HFFc6 (cell line): ENCODE measurements at places on chromosomes 7 and 10. TPM values are rescaled to one million over a fixed set of nuclear protein-coding genes. Genes with fewer than 3 reads are reported as not detected.

The PHKG1 gene
- 0.26 and 0.68 TPM in 2 replicates for total RNA-seq

The HOXA3 gene
- total RNA-seq, result 0.33 to 0.92 TPM (median 0.48 TPM) in 3 replicates

The TRPV5 gene
- total RNA-seq, result not detected in 3 replicates

The AS3MT gene
- total RNA-seq, result 3.1 and 4.0 TPM in 2 replicates

The GRM3 gene
- not detected in 3 replicates for total RNA-seq

The ASIC3 gene
- 0.10 to 1.1 TPM (median 0.62 TPM) in 3 replicates for total RNA-seq

DNA sequence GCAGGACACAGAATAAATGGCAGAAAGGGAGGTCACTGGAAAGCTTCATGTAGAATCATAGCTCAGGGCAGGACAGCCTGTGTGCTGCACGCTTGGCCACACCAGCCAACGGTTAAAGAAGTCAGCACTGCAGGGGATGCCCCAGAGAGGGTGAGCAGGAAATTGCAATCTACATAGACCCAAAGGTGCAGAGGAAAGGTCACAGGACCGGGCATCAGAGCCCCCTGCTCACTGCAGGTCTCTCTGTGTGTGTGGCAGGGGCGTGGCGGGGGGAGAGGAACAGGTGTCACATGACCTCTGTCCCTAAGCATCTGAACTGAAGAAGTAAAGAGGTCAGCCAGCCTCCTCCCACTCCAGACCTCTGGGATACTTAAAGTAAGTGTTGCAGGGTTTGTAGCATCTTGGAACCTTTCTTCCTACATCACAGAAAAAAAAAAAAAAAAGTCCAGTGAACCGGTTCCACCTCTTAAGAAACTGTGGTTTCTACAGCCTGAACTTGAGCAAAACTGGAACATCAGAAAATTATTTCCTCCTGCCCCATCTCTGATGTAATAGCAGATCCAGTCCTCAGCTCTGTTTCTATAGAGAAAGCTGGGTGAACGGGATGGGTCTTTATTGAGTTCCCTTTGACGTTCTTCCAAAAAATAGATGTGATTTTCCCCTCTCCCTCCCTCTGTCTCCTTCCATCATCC is 64.3 kb downstream of the RGS10 start:
- H3K4me1 ChIP-seq, result peaks cover 13% of the 10 kb centered on the region
- no peak for DNase-seq
- peaks cover 47% of the 10 kb centered on the region for H3K27me3 ChIP-seq
- H3K36me3 ChIP-seq, result no peaks in the 10 kb centered on the region

- DNase-seq, result no peak
- peaks cover 73% of the 10 kb centered on the region for H3K4me1 ChIP-seq
- H3K4me3 ChIP-seq, result no peak overlapping the region
- H3K27me3 ChIP-seq, result peaks cover 2% of the 10 kb centered on the region; the same call in 1 of the 2 replicates
- no peak overlapping the region for H3K27ac ChIP-seq
These were observed 55.4 kb upstream of the IGFBP3 start for GRCh38 chr7:45976485-45976856.

DNA sequence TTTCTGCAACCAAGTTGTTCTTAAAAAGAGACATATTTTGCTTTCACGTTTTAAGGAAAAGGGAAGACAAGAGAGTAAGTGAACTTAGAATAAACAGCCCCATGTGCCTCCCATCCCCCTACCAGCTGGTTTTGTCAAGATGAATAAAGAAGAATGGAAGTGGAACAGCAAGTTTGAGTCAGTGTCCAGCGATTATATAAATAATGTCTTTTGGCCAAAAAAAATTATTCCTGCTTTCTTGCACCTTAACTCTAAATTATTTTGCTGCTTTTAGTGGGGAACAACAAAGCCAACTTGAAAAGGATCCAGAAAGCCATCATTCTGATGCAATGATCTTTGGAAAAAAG is 82.4 kb upstream of the TRIL start:
- H3K4me1 ChIP-seq, result peaks cover 4% of the 10 kb centered on the region
- H3K36me3 ChIP-seq, result no peaks in the 10 kb centered on the region
- peaks cover 2% of the 10 kb centered on the region; the same call in 1 of the 2 replicates for H3K27me3 ChIP-seq
- H3K27ac ChIP-seq, result no peak overlapping the region
- DNase-seq, result no peak

DNA sequence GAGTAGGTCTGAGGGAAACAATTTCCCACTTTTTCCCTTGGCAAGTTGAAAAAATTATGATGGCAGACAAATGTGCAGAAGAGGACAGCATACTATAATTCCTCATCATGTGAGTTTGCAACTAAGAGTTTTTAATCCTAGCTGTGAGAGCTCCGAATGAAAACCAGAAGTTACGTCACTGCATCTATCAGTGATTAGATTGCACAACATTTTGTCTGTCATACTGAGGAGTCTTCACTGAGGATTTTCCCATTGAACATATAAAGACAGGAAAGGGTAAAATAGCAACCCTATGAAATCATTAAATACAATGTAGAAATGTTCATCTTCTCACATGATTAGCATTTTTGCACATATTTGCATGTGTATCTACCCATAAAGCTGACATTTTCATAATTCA is 45.8 kb downstream of the ZNF736 start:
- peaks cover 32% of the 10 kb centered on the region for H3K36me3 ChIP-seq
- no peaks in the 10 kb centered on the region for H3K27me3 ChIP-seq
- no peak for DNase-seq
- H3K4me1 ChIP-seq, result no peaks in the 10 kb centered on the region
- no peak overlapping the region for H3K27ac ChIP-seq

DNA sequence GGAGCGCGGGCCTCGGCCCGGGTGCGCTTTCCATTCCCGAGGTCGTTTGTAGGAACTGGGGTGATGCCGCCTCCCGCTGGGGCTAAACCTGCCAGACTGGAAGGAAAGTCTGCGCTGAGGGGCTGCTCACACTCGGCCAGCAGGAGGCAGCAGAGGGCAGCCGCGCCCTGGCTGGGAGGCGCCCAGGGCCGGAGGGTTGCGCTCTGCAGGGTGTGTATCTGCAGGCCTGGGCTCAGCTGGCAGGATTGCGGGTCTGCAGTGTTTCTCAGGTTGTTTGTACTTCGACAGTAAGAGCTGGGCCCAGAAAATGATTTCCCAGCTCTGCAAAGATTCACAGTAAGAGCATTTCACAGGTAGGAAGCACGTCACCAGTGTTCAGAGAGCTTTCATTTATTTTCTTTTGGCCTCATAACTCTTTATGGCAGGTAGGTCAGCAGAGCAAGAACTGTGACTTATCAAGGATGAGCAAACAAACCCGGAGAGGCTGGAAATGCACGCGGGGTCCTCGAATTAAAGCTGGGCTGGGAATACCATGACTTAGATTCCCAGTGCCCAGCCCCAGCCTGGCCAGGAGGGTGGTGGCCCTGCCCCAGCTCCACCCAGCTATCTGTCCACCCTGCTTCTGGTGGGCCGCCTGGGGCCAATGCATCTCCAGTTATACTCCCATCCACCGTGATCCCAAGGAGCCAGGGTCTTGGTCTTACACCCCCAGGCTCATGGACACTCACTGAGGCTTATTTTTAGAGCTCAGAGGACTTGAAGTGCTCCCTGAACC is 15.2 kb upstream of the PPP2R2D start:
- peak; percentile 36 for DNase-seq
- H3K36me3 ChIP-seq, result no peaks in the 10 kb centered on the region
- peaks cover 15% of the 10 kb centered on the region for H3K27me3 ChIP-seq
- H3K4me1 ChIP-seq, result 0 out of 2 replicates have a peak, but pooled peaks cover 4% of the 10 kb centered on the region

DNA sequence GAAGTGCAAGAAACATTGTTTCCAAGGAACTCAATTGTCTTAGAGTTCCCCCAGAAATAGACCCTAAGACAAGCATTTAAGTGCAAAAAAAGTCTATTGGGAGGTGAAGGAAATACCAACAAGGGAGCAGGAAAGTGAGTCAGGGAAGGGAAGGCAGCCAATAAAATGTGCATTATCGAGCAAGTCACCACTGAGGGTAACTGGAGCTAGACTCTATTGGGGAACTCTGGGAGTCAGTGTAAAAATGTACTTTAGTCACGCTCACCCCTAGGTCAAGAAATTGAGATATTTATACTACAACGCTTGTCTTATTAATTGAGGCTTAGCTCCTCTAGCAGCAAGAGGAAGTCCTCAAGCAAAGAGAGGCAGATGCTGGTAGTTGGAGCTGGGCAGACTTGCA is 137.7 kb downstream of the RTKN2 start:
- peak overlapping the region; percentile 33; the same call in 1 of the 2 replicates for H3K4me3 ChIP-seq
- no peaks in the 10 kb centered on the region for H3K27me3 ChIP-seq
- peaks cover 59% of the 10 kb centered on the region for H3K4me1 ChIP-seq
- DNase-seq, result peak; percentile 89
- peaks cover 20% of the 10 kb centered on the region for H3K36me3 ChIP-seq
- H3K27ac ChIP-seq, result peak overlapping the region; percentile 88

DNA sequence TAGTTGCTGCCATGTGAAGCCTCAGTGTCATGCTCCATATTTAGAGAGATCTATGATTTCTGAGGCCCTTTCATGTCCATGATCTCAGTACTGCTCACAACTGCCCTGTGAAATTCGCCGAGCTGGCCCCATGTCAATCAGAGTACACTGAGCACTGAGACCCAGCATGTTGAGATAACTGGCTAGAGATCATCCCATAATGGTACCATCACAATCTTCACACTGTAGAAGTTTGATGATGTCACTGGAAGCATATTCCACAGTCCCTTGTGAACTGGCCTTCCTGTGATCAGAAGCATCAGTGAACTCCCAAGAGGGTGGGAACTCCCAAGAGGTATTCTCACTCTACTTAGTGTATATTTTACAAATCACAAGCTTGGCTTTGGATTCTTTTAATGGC is 116.0 kb downstream of the EGFR start:
- H3K27ac ChIP-seq, result peak overlapping the region; percentile 98
- DNase-seq, result no peak
- H3K4me3 ChIP-seq, result peak overlapping the region; percentile 31
- peaks cover 86% of the 10 kb centered on the region for H3K4me1 ChIP-seq
- H3K36me3 ChIP-seq, result peaks cover 24% of the 10 kb centered on the region
- H3K27me3 ChIP-seq, result peaks cover 3% of the 10 kb centered on the region

- DNase-seq, result no peak
- peaks cover 28% of the 10 kb centered on the region for H3K27me3 ChIP-seq
These were observed 38.3 kb upstream of the PDCD4 start for GRCh38 chr10:110833234-110833940.

GRCh38 chr7:4835398-4836205 is 26.2 kb downstream of the PAPOLB start:
- DNase-seq, result no peak
- H3K36me3 ChIP-seq, result no peaks in the 10 kb centered on the region
- no peaks in the 10 kb centered on the region for H3K4me1 ChIP-seq
- H3K4me3 ChIP-seq, result no peak overlapping the region

- peaks cover 8% of the 10 kb centered on the region for H3K27me3 ChIP-seq
- H3K27ac ChIP-seq, result no peak overlapping the region
- DNase-seq, result no peak
- no peak overlapping the region for H3K4me3 ChIP-seq
- peaks cover 34% of the 10 kb centered on the region for H3K36me3 ChIP-seq
- H3K4me1 ChIP-seq, result no peaks in the 10 kb centered on the region
These were observed 11.5 kb downstream of the INTS1 start for GRCh38 chr7:1492640-1493039.

DNA sequence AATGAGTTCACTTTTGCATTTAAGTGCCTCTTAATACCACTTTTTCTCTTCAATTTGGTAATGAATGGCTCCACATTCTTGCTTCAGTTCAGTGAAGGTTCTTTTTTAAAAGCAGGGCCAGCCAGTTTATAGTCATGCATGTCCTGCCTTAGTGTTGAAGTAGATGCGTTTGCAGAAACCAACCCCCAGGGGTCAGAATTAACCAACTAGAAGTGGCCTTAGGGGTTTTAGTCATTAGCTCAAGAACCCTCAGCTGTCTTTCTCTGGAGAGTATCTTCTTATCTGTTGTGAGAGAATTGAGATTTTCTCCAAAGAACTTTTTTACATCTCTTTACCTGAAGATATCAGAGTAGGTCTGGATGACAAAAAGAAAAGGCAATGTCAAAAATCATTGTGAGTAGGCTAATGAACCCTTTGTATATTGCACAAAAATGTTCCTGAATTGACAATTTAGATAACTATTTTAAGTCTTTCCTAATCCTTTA is 82.2 kb downstream of the PIK3CG start:
- H3K4me3 ChIP-seq, result no peak overlapping the region
- H3K4me1 ChIP-seq, result no peaks in the 10 kb centered on the region
- no peaks in the 10 kb centered on the region for H3K36me3 ChIP-seq
- peak; percentile 69 for DNase-seq

DNA sequence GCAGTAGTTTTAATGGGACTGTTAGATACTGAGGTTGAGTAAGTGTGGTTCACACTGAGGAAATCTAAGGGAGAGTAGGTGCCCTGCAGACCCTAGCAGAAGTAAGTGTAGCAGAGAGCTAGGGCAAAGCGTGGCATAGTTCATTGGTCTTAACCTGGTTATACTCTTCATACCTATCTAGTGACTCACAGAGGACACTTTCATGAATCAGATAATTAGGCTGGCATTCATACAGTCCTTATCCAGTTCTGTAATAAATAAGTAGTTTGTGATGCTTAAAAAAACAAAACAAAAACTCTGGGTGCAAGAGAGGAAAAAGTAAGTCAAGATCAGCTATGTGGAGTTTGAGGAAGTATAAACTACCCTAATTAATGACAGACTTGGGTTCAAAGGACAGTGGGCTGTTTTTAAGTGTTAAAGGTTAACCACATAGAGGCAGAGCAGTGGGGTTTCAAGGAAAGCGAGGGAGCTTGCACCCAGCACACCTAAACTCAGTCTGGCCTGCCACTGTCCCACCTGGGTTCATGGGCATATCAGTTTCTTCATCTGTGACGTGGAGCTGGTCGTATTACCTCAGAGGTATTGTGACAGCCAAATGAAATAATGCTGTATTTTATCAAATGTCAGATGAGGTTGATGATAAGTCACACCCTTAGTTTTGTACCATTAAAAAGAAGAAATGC is 27.1 kb downstream of the LMTK2 start:
- H3K27ac ChIP-seq, result peak overlapping the region; percentile 14; the same call in 1 of the 2 replicates
- H3K4me1 ChIP-seq, result peaks cover 35% of the 10 kb centered on the region

GRCh38 chr7:20394284-20394683 is 63.6 kb downstream of the ITGB8 start:
- no peak for DNase-seq
- H3K36me3 ChIP-seq, result no peaks in the 10 kb centered on the region
- no peak overlapping the region for H3K4me3 ChIP-seq
- H3K27me3 ChIP-seq, result no peaks in the 10 kb centered on the region
- no peak overlapping the region for H3K27ac ChIP-seq

GRCh38 chr7:69780379-69780778 is 182.1 kb downstream of the AUTS2 start:
- no peak overlapping the region for H3K27ac ChIP-seq
- no peaks in the 10 kb centered on the region; the same call in 1 of the 2 replicates for H3K27me3 ChIP-seq
- H3K4me3 ChIP-seq, result no peak overlapping the region
- H3K36me3 ChIP-seq, result no peaks in the 10 kb centered on the region
- H3K4me1 ChIP-seq, result no peaks in the 10 kb centered on the region

- no peaks in the 10 kb centered on the region for H3K4me1 ChIP-seq
- H3K36me3 ChIP-seq, result no peaks in the 10 kb centered on the region
- no peaks in the 10 kb centered on the region for H3K27me3 ChIP-seq
- DNase-seq, result no peak
- no peak overlapping the region for H3K27ac ChIP-seq
- H3K4me3 ChIP-seq, result no peak overlapping the region
These were observed 367.9 kb upstream of the MBL2 start for GRCh38 chr10:53140506-53140905.

DNA sequence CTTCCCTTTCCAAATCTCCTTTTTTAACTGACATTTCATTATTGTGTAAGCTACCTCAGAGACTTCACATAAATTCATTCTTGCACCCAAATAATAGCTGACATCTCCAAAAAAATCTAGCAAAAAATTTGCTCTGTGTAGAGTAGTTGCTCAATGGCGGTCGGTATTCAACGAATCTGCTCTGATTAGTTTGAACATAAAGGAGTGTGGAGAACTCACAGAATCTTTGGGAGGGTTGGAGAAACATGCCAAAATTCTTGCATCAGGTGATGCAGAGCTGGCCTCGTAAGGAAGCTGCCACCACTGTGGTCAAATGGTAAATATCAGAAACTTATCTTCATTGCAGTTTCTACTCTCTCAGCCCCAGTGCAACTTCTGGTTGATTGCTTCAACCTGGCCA is 201.2 kb upstream of the MDFIC start:
- no peak overlapping the region for H3K27ac ChIP-seq
- DNase-seq, result no peak
- no peaks in the 10 kb centered on the region for H3K36me3 ChIP-seq
- no peaks in the 10 kb centered on the region; the same call in 1 of the 2 replicates for H3K27me3 ChIP-seq
